ENCODE measurements at places on chromosomes 4 and X.

- no peak for DNase-seq
Observed at GRCh38 chr4:152666946-152667345, 12.9 kb downstream of the TMEM154 start.

- no peak for DNase-seq
Observed at GRCh38 chr4:109051054-109051453, 251.4 kb downstream of the COL25A1 start.

DNA sequence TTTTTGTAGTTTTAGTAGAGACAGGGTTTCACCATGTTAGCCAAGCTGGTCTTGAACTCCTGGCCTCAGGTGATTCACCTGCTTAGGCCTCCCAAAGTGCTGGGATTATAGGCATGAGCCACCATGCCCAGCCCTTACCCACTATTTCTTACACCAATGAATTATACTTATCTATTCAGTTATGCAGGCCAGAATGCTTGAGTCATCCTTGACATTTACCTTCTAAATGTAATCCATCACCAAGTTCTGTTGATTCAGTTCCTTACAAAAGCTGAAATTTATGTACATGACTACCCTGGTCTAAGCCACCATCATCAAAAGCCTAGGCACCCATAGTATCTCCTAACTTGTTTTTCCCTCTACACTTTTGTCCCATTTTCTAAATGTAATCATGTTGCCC, 585.7 kb downstream of the IL15 start:
- no peak for DNase-seq

DNA sequence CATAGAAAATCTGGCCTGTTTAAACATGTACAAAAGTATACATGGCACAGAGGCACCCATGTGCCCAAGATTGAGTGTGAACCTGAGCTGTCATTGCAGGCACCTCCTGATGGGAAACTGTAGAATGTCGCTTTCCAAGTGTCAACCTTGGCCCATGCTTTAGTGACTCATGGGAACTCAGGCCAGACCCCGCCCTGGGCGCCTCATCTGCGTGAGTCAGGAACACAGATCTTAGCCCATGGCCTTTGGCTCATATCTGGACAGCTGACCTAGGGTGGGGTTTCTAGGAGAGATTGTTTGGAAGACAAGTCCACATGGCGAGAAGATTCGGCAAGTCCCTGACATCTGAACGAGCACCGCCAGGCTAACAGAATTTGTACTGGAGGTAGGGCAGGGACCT, 50.0 kb downstream of the CYTL1 start:
- no peak for DNase-seq

GRCh38 chrX:25206778-25207177, 191.0 kb upstream of the ARX start:
- no peak for DNase-seq

DNA sequence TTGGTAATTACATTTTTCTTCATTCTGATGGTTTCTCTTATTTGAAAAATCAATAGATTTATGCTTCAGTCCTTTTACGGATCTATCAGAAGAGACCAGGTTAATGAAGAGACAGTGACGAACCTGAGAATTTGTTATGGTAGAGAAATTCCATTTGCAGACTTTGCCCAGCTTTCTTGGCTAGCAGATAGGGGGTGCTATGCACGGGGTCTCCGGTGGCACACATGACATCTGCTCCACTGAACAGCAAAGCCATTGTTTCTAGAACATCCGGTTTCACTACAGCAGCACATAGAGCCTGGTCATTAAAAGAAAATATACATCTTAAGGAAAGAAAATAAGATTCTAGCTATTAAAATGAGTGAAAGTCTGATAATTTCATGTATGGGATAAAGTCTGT, 85.1 kb downstream of the ARAP2 start:
- DNase-seq, result no peak

DNA sequence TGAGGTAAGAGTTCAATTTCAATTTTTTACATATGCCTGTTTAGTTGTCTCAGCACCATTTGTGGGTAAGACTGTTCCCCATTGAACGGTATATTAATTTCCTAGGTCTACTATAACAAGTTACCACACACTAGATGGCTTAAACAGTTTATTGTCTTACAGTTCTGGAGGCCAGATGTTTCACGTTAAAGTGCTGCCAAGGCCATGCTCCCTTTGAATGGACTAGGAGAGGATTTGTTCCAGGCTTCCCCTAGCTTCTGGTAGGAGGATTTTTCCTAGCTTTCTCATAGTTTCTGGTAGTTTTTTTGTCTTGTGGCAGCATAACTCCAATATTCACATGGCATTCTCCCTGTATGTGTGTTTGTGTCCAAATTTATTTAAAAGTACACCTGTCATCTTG, 149.3 kb upstream of the CYSLTR1 start:
- DNase-seq, result no peak

GRCh38 chrX:20427173-20427770, 160.6 kb upstream of the RPS6KA3 start:
- DNase-seq, result no peak

DNA sequence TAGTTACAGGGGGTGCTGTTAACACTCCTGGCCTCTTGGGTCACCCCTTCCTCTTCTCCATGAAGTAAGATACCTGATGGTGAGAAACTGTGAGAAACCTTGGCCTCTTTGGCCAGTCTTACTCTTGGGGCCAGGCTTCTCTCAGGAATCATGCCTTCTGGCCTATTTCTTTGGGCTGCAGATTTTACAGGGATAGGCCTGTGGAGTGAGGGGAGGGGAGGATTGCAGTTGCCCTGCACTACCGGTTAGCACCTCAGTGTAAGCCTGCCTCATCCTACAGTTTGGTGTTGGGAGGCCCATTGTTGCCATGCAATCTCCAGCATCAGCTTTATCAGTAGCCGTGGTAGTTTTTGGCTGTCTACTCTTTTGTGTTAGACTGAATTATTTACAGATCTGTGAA, 7.6 kb upstream of the PGRMC2 start:
- no peak for DNase-seq

DNA sequence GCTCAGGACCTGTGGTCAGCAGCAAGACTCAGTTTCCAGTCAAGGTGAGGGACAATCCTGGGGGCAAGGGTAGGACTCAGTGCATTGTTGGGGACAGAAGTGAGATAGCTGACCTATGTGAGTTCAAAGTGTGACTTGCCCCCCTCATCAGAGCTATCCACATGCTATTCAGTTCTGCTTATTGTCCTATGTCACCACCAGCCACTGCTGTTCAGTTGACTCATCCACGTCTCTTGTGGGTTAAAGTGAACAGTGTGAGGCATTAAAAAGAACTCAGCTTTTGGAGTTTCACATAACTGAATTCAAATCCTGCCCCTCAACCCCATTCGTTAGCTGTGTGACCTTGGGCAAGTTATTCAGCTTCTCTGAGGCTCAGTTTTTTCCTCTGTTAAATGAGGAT, 4.4 kb upstream of the APLN start:
- DNase-seq, result no peak
